ENCODE measurements at places on chromosomes 7 and 10. TPM values are rescaled to one million over a fixed set of nuclear protein-coding genes. Genes with fewer than 3 reads are reported as not detected.

Gene ARF5
- total RNA-seq, result 91.7 TPM

Gene ADAMTS14
- total RNA-seq, result 2.6 TPM

Gene ANKRD61
- not detected for total RNA-seq

Gene RPEL1
- 0.37 TPM for total RNA-seq

Gene NUTM2B
- total RNA-seq, result 0.73 TPM

Gene PMPCB
- 61.4 TPM for total RNA-seq

Gene BEND7
- total RNA-seq, result 1.5 TPM

Gene NKX2-3
- not detected for total RNA-seq

Gene METTL2B
- 37.1 TPM for total RNA-seq

Gene FBXL13
- total RNA-seq, result 0.73 TPM

Gene GBX1
- total RNA-seq, result not detected

Gene TMEM178B
- total RNA-seq, result under 0.01 TPM

Gene GIMAP6
- under 0.01 TPM for total RNA-seq

Gene ZNF365
- not detected for total RNA-seq

Gene ODAD2
- 0.20 TPM for total RNA-seq

Gene PTPN20
- total RNA-seq, result 0.98 TPM

Gene VIM
- 10,816 TPM for total RNA-seq

Gene CRYGN
- under 0.01 TPM for total RNA-seq

Gene LDB3
- total RNA-seq, result under 0.01 TPM

Gene SLC13A1
- not detected for total RNA-seq

Gene ADRA2A
- total RNA-seq, result 1.5 TPM

Gene CAV1
- total RNA-seq, result 1,206 TPM

Gene AKR1E2
- total RNA-seq, result 5.7 TPM

Gene GSAP
- 2.3 TPM for total RNA-seq

Gene NODAL
- not detected for total RNA-seq

Gene CD36
- 84.1 TPM for total RNA-seq

Gene HNRNPF
- total RNA-seq, result 237 TPM

Gene HOGA1
- 2.5 TPM for total RNA-seq

Gene PNLIPRP2
- total RNA-seq, result not detected

Gene PLEKHA8
- 11.9 TPM for total RNA-seq

Gene TUBB8
- not detected for total RNA-seq

Gene ALOX5
- total RNA-seq, result not detected

Gene ITPRID1
- not detected for total RNA-seq

Gene DRGX
- not detected for total RNA-seq

Measured in subcutaneous preadipocyte (primary cell).